ENCODE measurements at places on chromosomes 13 and 19.
A peak's percentile ranks its signal among the peaks of the same experiment; 100 is the strongest.

DNA sequence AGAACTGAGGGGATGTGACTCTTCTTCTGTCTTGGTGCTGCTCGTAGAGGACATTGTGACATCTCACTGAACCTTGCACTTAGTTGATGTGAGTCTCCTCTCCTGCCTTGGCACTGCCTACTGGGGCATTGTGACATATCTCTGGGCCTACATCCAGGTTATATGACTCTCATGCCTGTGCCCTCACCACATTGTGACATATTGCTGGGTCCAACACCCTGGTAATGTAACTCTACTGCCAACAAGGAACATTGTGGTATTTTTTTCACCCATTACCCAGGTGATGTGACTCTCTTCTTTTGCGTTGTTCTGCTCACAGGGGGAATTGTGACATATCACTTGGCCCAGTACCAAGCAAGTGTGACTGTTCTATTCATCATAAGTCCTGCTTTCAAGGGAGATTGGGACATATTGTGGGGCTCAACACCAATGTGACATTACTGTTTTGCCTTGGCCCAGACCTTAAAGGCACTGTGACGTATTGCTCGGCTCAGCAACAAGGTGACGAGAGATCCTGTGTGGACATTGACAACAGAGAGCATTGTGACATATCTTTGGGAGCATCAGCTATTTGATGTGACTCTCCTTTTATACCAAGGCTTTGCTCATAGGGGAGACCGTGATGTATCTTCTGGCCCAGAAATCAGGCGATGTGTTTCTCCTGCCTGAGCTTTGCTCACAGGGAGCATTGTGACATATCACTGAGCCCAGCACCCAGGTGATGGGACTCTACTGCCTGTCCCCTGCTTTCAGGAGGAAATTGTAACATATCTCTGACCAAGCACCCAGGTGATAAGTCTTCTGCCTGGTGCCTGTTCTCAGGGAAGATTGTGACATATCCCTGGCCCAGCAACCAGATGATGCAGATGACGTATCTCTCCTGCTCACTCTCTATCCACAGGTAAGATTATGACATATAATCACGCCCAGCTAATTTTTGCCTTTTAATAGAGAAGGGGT lies 12.2 kb upstream of the ZNF429 start:
- DNase-seq, result no peak

DNA sequence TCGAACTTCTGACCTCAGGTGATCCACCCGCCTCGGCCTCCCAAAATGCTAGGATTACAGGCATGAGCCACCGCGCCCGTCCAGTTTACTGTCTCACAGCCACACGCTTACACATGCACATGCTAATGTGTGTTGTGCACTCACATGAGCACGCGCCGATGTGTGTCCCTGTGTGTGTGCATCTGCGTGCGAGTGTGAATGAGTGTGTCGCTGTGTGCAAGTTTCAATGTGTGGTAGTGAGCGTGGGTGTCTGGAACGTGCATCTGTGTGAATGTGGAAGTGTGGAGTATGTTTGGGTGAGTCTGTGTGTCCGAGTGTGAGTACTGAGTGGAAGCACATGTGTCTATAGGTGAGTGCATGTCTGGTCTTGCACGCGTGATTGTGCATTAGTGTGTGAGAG lies 4.2 kb downstream of the MAST1 start:
- DNase-seq, result no peak

DNA sequence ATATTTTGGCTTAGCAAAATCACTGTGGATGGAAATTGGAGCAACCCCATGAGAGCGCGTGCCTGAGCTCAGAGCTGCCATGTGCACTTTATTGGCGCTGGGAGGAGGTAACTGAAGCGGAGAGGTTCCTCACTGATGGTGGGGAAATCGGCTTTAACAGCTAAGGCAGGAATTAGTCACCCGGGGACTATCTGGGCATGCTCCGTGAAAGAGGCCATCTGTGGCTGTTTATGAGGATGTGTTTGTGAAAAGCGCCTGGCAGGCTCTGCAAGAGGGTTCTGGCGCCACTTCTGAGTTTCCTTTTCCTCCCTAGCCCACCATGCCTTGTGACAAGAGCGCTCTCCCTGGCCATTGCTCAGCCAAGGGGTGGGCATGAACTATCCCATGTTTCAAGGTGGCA lies 815.6 kb downstream of the UQCRFS1 start:
- DNase-seq, result peak; percentile 54

DNA sequence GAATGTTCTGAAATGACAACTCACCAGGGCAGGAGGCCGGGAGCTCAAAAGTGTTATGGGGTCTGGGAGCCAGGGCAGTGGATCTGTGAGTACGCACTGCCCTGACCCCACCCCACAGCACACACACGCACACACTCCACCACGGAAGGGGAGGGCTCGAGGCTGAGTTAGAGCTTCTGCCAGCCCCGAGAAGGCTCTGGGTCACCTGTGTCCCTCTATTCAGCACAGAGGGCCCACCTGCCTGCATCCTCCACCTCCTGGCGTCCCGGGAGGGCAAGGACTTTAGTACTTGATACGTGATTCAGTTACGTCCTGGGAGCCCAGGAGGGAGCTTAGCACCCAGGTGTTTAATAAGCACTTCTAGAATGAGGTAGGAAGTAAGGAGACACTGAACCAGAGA lies 190.0 kb upstream of the GPR12 start:
- no peak for DNase-seq

GRCh38 chr13:112955271-112955937 lies 13.6 kb upstream of the MCF2L start:
- no peak for DNase-seq

DNA sequence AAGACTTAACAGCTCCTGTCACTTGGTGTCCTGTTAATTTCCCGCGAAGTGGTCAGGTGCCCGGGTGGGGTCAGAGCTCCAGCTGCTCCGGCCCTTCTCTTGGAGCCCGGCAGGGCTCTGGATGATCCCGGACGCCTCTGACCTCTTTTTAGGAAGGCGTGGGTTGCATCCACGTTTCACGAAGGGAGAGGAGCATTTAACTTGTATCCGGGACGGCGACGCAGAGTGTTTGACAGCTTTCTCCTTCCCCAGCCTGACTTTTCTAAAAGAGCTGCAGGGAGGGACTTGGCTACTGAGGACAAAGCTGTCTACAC lies 656 bp downstream of the ZNF155 start:
- DNase-seq, result no peak

GRCh38 chr13:108281901-108282300 lies 12.4 kb downstream of the TNFSF13B start:
- DNase-seq, result no peak

- no peak for DNase-seq
These were observed 788.4 kb upstream of the PRR20A start for GRCh38 chr13:56352361-56352760.

GRCh38 chr19:30437869-30438268 lies 65.7 kb downstream of the ZNF536 start:
- DNase-seq, result no peak

DNA sequence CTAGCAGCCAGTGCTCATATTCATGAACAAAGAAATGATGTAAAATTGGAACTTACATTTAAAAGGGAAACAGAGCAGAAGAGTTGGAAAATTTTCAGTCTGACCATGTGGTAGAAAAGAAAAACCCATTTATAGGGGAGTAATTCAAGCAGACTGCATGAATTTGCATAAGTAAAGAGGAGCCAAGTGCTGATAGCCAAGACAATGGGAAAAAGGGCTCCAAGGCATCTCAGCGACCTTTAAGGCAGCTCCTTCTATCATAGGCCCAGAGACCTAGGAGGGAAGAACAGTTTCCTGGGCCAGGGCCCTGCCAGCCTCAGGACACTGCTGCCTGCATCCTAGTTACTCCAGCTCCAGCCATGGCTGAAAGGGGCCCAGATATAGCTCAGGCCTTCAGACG lies 7.5 kb downstream of the DNAJC3 start:
- no peak for DNase-seq

DNA sequence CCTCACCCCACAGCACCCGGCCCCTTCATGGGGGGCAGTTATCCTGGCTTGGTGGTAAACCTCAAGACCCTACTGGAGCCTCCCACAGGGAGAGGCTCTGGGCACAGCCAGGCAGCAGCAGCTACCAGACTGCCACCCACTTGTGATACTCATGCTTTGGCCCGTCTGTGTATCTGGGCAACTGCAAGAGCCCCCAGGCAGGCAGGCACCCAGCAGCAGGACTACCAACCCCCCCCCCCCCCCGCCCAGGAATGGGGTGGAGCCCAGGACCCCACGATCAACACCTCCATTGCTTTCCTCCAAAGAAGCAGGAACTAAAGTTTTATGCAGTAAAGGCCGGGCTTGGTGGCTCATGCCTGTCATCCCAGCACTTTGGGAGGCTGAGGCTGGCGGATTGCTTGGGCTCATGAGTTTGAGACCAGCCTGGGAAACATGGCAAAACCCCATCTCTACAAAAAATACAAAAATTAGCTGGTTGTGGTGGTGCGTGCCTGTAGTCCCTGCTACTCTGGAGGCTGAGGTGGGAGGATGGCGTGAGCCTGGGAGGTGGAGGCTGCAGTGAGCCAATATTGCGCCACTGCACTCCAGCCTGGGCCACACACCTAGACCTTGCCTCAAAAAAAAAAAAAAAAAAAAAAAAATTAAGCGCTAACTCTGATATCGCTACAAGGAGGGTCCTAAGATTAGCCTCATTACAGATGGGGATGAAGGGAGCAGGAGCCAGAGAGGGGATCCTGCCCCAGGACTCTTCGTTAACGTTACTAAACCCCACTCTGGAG lies 1.1 kb upstream of the LYL1 start:
- no peak for DNase-seq

- no peak for DNase-seq
These were observed 24.6 kb downstream of the ARHGAP35 start for GRCh38 chr19:46885411-46885810.

DNA sequence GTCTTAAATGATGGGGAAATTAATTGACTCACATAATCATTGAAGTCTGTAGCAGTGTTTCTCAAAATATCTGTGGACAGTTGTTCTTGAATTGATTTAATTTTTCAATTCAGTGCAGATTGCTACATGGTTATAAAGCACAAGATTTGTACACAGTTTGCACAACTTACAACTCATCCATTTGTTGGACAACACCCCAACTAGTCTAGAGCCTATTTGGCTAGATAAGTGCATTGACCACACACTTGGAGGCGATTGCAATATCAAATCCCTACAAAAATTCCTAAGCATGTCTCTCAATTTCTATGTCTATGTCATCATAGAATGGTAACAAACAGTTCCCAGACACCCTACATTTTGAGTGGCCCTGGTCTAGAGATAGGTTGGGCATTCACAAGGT lies 48.0 kb upstream of the IPO5 start:
- DNase-seq, result no peak

- DNase-seq, result no peak
These were observed 45.4 kb upstream of the MIR17HG start for GRCh38 chr13:91302111-91302510.

- DNase-seq, result no peak
These were observed 618.0 kb upstream of the ARGLU1 start for GRCh38 chr13:107185889-107186288.

DNA sequence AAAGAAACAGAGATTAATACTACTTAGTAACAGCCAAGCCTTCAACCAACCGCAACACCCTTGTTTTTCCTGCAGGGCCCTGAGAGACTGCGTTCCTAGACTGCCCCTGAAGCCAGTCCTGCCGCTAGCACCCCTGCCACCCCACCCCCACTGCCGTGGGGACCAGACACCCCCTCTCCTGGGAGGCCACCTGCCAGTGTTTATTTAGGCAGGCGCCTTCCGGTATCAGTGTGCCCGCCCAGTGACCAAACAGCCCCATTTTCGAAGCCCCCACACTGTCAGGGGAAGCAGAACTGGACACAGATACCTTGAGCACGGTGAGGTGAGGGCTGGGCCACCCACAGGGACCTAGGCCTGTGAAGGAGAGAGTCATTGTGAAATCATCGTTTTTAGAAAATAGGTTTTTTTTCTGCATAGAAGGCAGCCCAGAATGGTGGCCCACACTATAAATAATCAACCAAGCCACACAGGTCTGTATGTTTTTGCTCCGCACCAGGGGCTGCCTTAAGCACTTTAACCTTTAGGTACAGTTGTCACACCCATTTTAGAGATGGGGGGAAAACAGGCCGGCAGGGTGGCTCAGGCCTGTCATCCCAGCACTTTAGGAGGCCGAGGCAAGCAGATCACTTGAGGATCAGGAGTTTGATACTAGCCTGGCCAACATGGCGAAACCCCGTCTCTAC lies 3.5 kb upstream of the TLE5 start:
- no peak for DNase-seq

DNA sequence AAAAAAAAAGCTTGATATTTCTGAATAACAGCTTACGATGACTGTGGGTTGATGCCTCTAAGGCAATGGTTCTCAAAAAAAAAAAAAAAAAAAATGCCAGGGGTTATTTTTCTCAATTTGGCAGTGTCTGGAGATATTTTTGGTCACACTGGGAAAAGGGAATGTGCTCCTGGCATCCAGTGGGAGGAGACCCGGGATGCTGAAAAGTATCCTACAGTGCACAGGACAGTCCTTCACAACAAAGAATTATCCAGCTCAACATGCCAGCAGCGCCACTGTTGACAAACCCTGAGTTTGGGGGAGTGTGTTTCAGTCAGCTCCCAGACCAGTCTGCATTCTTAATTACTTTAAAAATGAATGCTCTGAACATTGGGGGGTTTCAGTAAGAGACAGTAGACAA lies 54.5 kb downstream of the FLT3 start:
- DNase-seq, result no peak

DNA sequence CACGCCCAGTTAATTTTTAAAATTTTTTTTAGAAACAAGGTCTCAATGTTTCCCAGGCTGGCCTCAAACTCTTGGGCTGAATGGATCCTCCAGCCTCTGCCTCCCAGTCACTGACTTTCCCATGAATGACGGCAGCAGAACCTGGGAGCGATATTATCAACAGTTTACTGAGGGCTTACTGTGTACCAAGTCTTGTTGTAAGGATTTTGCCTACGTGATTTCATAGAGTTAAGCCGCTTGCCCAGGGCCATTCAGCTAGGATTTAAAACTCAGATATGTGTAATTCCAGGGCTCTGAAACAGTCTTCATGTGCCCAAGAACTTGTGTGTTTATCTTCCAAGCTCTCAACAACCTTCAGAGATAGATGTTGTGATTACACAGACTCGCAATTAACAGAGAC lies 6.0 kb upstream of the KXD1 start:
- no peak for DNase-seq

GRCh38 chr19:16795731-16796130 lies 33.5 kb upstream of the SIN3B start:
- no peak for DNase-seq

GRCh38 chr13:99959127-99959539 lies 12.4 kb downstream of the ZIC5 start:
- peak; percentile 65 for DNase-seq

GRCh38 chr13:43584751-43585150 lies 202.0 kb downstream of the ENOX1 start:
- DNase-seq, result no peak

GRCh38 chr13:112486386-112487126 lies 101.4 kb downstream of the TUBGCP3 start:
- DNase-seq, result peak; percentile 12

DNA sequence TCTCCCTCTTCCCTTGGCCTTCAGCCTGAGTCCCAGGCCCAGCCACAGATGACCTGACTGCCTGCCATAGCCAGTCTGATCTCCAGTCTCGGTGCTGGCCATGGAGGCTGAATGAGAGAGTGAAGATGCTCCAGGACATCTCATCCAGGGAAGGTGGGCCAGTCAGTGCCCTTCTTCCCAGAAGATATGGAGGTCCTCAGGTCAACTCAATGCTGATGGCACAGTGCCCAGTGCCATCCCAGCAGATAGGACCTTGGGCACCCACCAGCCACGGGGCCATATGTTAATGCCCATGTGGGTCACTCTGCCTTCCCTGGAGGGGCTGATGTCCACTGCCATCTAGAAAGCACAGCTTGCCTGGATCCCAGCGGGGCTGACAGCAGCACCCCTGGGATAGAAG lies 7.2 kb downstream of the VSTM2B start:
- DNase-seq, result no peak

- DNase-seq, result no peak
These were observed 16.3 kb downstream of the EPS8L1 start for GRCh38 chr19:55091955-55092354.

- DNase-seq, result no peak
These were observed 77.3 kb downstream of the OLFM4 start for GRCh38 chr13:53105890-53106289.
